ENCODE measurements at places on chromosomes 4 and X.

DNA sequence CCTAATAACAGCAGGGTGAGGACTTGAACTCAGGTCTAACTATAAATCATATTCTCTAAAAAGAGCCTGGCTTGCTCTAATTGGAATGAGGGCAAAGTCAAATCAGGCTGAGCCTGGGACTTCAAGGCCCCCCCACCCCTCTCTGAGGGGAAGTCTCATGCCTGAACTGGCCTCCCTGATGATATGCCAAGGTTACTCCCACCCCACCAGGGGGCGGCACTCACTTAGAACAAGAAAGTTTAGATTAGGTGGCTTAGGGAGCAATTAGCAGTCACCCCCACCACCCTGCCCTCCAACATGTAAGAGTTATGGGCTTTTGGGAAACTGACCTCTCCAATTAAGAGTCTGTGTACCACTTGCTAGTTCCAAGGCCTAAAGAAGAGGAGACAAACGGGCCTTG is 2.7 kb downstream of the FOXO4 start:
- DNase-seq = peak; percentile 51

DNA sequence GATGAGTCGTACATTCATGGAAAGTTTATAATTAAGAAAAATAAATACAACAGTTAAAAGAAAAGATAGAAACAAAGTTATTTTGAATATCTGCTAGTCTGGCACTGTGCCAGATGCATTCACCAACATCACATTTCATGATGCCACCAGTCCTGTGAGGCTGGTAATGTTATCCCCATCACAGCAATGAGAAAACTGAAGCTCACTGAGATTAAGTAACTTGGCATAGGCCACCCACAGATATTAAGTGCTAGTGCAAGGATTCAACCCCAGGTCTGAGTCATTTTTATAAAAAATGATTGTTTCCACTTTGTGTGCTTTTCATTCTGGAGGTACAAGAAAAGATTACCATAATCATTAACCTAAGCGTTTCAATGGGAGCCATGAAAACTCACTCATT is 65.0 kb upstream of the IL15 start:
- no peak for DNase-seq

DNA sequence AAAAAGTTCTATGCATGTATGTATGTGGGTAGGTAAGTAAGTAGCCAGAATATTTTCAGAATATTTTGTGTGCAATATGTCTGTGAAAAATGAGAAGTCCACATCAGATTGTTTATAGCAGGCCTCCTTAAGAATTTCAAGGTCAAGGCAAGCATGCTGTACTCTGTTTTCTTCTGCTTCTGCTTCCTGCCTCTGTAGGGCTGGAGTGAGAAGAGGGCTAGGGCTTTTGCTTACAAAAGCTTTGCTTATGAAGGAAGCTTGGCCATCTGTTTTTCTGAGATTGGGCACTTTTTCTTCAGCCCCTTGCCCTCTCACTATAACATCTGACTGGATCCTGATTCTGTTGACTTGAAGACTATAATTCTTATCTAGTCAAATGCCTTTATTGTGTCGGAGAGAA is 150.4 kb downstream of the EMCN start:
- DNase-seq = no peak

GRCh38 chr4:7419961-7420660 is 14.6 kb downstream of the PSAPL1 start:
- no peak for DNase-seq

DNA sequence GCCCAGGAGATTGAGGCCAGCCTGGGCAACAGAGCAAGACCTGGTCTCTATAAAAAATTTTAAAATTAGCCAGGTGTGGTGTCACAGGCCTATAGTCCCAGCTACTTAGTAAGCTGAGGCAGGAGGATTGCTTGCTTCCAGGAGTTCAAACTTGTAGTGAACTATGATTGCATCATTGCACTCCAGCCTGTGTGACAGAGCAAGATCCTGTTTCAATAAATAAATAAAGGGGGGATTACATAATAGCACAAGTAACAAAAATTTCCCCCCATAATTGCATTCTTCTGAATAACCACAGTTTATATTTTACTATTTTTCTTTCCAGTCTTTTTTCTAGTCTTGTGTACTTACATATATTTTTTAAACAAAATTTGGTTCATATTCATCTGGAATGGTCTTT is 135.6 kb downstream of the CHIC2 start:
- DNase-seq = no peak

- no peak for DNase-seq
Observed at GRCh38 chrX:41086627-41086932, 1.3 kb downstream of the USP9X start.

DNA sequence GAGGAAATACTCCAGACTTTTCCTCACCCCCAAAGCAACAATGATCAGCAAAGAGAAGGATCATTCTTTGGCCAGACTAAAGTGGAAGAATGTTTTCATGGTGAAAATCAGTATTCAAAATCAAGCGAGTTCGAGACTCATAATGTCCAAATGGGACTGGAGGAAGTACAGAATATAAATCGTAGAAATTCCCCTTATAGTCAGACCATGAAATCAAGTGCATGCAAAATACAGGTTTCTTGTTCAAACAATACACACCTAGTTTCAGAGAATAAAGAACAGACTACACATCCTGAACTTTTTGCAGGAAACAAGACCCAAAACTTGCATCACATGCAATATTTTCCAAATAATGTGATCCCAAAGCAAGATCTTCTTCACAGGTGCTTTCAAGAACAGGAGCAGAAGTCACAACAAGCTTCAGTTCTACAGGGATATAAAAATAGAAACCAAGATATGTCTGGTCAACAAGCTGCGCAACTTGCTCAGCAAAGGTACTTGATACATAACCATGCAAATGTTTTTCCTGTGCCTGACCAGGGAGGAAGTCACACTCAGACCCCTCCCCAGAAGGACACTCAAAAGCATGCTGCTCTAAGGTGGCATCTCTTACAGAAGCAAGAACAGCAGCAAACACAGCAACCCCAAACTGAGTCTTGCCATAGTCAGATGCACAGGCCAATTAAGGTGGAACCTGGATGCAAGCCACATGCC is 89.7 kb downstream of the TET2 start:
- no peak for DNase-seq

DNA sequence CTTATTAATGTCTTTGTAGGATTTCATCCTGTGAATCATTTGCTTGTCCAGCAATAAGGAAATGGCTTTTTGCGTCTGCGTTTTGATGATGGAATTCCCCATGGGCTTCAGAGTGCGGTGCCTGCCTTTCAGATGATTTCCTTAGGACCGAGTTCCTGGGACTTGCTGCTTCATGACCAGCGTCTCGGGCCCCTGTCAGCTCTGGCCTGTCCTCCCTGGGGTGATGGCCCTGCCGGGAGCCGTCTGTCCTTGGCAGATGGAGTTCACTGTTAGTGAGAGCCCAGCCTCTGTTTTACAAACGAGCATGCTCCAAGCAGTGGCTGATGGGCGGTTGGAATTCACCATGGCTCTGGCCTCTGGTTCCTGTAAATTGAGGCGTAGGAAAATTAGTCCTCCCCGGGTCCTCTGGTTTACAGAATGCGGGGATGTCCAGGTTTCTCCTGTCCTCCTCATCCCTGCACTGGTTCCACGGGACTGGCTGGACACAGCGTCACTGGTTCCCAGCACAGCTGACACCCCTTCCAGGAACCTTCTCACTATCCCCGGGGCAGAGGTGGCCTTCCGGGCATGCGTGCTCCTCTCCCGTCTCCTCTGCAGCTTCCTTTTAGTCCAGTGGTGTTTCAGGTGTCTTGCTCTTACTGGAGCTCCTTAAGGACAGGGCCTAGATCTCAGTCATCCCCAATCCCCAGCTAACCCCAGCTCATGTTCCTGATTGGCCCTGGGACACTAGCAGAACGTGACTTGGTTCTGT is 34.9 kb downstream of the TBC1D14 start:
- DNase-seq = no peak

DNA sequence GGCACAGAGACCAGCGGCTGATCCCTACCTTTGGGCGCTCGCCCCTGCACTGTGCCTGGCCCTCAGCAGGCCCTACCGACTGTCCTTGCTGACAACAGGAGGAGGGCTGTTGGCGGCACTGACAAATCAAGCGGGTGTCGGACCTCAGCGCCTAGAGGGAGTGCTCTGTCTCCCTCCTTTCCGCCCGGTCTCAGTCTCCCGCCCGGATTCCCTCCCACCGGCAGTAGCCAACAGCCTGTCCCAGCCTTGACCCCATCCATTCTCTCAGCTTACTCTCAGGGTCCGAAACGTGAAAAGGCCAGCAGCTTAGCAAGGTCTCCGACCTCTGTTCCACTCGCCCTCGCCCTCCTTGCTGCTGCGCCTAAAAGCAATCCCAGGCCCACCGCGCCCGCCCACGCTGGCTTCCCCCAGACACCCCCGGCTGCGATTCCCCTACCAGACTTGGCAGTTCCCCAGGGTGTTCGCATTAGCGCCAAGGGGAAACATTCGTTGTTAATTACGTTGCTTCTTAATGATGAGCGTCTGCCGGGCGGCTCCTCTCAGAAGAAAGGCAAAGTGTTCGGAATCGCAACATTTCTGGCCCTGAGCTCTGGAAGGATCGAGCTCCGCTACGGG is 96.2 kb downstream of the SOWAHB start:
- DNase-seq = peak; percentile 37

DNA sequence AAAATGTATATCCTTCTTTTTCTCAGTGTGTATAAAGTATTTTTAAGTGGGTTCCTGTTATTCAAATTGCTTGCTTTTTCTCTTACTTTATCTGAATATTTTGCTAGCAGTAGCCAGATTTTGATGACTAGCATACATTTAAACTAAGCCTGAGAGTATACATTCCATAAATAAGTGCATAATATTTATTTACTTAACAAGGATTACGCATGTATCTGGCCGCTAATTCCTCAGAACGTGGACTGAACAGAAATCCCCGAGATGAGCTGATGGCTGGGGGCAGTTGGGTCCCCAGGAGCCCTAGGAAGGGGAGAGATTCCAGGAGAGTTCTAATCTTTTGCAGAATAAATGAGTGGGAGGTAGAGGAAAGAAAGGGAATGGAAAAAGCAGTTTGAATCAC is 91.0 kb downstream of the PHOX2B start:
- no peak for DNase-seq

- DNase-seq = no peak
Observed at GRCh38 chr4:1291996-1292702, 2.5 kb downstream of the MAEA start.

- no peak for DNase-seq
Observed at GRCh38 chr4:140743194-140743931, 12.8 kb downstream of the TBC1D9 start.
